Daoy (cell line): ENCODE measurements at places on chromosomes 3 and 15. TPM values are rescaled to one million over a fixed set of nuclear protein-coding genes. Genes with fewer than 3 reads are reported as not detected.

USP13 gene
- 6.5 and 14.1 TPM in 2 replicates for total RNA-seq

MOBP gene
- not detected in 2 replicates for total RNA-seq

RFTN1 gene
- total RNA-seq = 25.4 and 27.9 TPM in 2 replicates

ROPN1 gene
- total RNA-seq = not detected in 2 replicates

- no peak for DNase-seq
Measured at GRCh38 chr3:148510116-148510515, 187.6 kb upstream of the AGTR1 start.

DNA sequence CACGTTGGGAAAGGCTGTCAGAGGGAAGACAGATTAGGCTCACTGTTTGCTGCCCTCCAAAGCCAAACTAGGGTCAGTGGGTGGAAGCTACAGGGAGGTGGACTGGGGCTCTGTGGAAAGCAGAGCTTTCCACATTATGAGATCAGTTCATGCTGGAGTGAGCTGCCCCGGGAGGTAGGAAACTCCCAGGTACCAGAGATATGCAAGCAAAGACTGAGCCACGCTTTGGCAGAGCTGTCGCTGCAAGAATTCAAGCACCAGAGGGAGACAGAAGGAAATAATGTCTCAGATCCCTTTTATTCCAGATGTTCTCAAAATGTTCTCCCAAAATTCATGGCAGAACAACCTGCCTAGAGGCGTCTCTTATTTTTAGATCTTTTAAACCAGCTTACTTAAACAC is 286.6 kb downstream of the WDR72 start:
- DNase-seq = no peak

DNA sequence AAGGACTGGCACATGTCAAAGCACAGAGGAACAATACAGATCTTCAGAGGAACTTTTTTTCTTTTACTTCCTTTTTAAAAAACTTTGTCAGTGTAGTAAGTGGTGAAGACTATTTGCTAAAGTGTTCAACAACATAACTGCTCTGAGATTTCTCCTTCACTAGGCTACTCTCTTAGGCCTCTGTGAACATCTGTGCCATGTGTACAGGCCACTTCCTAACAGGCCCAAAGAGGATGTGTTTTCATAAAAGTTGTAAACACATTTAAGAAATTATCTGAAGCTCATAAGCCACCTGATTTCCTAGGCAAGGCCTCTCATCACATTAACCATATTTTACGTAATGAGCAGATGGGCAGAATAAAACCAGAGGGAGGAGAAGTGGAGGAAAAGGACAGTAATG is 235.4 kb downstream of the FHIT start:
- DNase-seq = no peak

- no peak for DNase-seq
Measured at GRCh38 chr3:73207946-73208440, 146.5 kb downstream of the EBLN2 start.

DNA sequence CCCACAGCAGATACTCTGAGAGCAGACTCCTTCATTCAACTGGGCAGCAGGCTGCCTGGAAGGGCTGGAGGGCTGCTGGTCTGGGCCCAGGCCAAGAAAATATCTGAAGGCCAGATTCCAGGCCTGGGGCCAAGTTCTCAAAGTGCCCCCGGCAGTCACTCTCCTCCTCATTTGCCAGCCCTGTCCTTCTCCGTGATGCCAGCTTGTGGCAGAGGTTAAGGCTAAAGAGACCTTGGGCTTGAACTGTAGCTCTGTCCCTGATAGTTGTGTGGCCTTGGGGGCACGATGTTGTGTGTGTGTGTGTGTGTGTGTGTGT is 39.0 kb downstream of the FAM3D start:
- no peak for DNase-seq

DNA sequence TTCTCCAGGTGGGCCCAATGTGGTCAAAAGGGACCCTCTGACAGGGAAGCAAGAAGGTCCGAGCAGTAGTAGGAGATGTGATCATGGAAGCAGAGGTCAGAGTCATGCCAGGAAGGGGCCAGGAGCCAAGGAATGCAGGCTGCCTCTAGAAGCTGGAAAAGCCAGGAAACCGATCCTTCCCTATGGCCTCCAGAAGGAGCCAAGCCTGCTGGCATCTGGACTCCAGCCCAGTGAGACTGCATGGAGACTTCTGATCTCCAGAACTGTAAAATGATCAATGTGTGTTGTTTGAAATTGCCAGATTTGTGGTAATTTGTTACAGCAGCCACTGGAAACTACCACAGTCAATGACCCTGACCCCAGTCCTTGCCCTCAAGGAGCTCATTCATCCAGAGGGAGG is 56.8 kb upstream of the SPATA12 start:
- no peak for DNase-seq

GRCh38 chr3:160374472-160374871 is 24.6 kb downstream of the IFT80 start:
- DNase-seq = no peak

- no peak for DNase-seq
Measured at GRCh38 chr3:76523337-76523736, 516.6 kb upstream of the ROBO2 start.

- no peak for DNase-seq
Measured at GRCh38 chr3:65639444-65639843, 399.3 kb downstream of the MAGI1 start.

- no peak for DNase-seq
Measured at GRCh38 chr3:123262868-123263267, 61.1 kb downstream of the SEC22A start.
